Bladder microvascular endothelial cell (primary cell): ENCODE measurements at places on chromosomes 13 and 19. TPM values are rescaled to one million over a fixed set of nuclear protein-coding genes. Genes with fewer than 3 reads are reported as not detected.

PSG6 gene
- total RNA-seq, result not detected in 2 replicates

KLK2 gene
- not detected in 2 replicates for total RNA-seq

GARIN5A gene
- not detected in 2 replicates for total RNA-seq

NECTIN2 gene
- 115 and 167 TPM in 2 replicates for total RNA-seq

CD22 gene
- total RNA-seq, result 1.6 and 1.7 TPM in 2 replicates

C19orf73 gene
- 0.65 and 0.88 TPM in 2 replicates for total RNA-seq

METTL21C gene
- total RNA-seq, result not detected in 2 replicates

PSG1 gene
- 0.06 TPM in 1 of 2 replicates, not detected in the other for total RNA-seq

PGLYRP2 gene
- total RNA-seq, result not detected in 2 replicates

RASL11A gene
- 1.3 TPM in 2 replicates for total RNA-seq

RFPL4A gene
- total RNA-seq, result 0.16 and 2.3 TPM in 2 replicates

KPTN gene
- 2.6 and 6.4 TPM in 2 replicates for total RNA-seq

ATCAY gene
- not detected in 2 replicates for total RNA-seq

ZNF543 gene
- 7.6 and 11.2 TPM in 2 replicates for total RNA-seq

MAP4K1 gene
- not detected in 2 replicates for total RNA-seq

CYP4F3 gene
- total RNA-seq, result not detected in 2 replicates

TJP3 gene
- 0.06 TPM in 1 of 2 replicates, not detected in the other for total RNA-seq

ZNF492 gene
- 0.57 and 0.65 TPM in 2 replicates for total RNA-seq

ELL gene
- 13.4 and 16.6 TPM in 2 replicates for total RNA-seq

CBARP gene
- total RNA-seq, result 0.81 and 3.0 TPM in 2 replicates

C2CD4C gene
- total RNA-seq, result 0.32 and 3.5 TPM in 2 replicates

KASH5 gene
- not detected in 2 replicates for total RNA-seq

FUT2 gene
- not detected in 2 replicates for total RNA-seq

ZNF729 gene
- total RNA-seq, result not detected in 2 replicates

ICAM5 gene
- total RNA-seq, result 0.16 and 0.25 TPM in 2 replicates

SOX1 gene
- total RNA-seq, result not detected in 2 replicates

GSX1 gene
- not detected in 2 replicates for total RNA-seq
